ENCODE measurements at places on chromosomes 6 and 20.
A peak's percentile ranks its signal among the peaks of the same experiment; 100 is the strongest.

GRCh38 chr6:5034328-5034727 is 30.5 kb upstream of the RPP40 start:
- DNase-seq = no peak

DNA sequence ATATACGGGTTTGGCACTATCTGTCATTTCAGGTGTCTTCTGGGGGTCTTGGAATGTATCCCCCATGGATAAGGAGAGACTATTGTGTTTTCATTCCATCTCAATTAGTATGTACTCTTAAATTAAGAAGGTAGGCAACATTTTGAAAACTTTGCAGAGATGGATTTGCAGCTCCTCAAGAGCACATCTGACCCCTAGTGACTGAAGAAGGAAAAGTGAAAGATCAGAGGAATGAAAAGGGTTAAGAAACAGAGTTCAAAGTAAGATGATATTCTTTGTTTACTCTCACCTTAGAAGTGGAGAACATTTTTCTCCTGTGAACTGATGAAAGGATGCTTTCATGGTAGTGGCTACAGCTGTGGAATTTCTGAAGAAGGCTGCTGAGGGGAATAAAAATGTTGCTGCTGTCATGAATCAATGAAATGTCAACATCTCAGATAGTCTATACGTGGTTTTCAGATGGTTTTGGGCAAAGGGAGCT is 41.5 kb downstream of the SH3BGRL2 start:
- DNase-seq = no peak

DNA sequence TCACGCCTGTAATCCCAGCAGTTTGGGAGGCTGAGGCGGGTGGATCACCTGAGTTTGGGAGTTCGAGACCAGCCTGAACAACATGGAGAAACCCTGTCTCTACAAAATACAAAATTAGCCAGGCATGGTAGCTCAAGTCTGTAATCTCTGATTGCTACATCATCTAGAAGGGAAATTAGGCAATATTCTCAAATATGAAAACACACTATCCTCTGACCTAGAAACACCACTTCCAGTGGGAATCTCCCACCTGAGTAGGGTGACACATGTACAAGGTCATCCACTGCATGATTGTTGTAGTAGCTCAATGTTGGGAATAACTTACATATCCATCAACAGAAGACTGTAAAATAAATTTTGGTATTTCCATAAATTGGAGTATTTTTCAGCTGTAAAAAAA is 19.1 kb upstream of the SIRPD start:
- no peak for DNase-seq

DNA sequence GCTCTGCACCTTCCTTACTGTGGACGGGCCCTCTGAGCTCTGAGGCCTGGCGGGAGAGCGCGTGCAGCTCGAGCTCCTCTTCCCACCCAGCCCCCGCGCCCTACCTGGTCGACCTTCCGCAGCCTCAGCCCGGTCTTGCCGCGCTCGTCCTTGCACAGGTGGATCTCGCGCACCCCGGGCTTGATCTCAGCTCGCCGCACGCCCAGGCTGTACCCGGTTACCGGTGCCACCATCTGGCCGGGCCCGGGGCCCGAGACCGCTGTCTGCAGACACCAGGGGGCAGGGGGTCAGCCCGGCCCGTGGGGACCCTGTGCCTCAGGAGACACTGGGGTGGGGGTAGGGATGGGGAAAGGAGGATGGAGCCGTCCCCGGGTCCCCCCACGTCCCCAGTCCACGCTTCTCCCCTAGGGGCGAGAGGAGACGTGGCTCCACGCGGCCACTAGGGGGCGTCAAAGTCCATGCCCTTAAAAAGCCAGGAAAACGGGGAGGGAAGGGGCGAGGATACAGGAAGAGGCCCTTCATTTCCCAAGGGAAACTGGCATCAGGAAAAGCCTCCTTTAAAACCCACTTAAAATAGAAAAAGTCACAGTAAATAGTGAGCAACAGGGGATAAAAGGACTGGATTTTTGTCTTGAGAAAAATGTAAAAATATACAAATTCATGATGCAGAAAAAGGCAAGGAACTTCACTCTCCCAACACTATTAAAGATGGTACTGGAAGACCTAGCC is 15.5 kb downstream of the SDCBP2 start:
- peak; percentile 68 for DNase-seq

- DNase-seq = no peak
These were observed 15.0 kb downstream of the FKBP5 start for GRCh38 chr6:35673755-35674154.

DNA sequence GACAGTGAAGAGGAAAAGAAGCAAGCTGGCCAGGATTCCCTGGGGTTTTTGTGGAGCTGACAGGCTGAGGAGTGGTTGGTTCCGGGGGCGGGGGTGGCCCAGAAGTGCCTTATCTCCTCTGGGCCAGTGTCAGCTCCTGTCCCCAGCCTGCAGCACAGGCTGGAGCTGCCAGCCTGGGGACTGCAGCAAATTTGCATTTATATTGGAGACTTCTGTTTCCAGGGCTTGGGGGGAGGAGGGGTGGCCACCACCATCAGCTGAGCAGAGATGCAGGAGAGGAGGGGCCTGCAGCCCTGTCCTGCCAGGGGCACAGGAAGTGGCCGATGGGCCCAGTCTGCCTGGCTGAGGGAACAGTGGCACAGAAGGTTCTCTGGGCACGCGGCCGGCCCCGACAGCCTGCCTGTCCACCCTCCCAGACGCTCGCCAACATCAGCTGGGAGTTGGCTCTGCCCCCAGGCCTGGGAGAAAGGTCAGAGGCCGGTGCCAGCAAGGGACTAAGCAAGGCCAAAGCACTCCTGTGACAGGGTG is 24.3 kb upstream of the SCRT2 start:
- DNase-seq = no peak

DNA sequence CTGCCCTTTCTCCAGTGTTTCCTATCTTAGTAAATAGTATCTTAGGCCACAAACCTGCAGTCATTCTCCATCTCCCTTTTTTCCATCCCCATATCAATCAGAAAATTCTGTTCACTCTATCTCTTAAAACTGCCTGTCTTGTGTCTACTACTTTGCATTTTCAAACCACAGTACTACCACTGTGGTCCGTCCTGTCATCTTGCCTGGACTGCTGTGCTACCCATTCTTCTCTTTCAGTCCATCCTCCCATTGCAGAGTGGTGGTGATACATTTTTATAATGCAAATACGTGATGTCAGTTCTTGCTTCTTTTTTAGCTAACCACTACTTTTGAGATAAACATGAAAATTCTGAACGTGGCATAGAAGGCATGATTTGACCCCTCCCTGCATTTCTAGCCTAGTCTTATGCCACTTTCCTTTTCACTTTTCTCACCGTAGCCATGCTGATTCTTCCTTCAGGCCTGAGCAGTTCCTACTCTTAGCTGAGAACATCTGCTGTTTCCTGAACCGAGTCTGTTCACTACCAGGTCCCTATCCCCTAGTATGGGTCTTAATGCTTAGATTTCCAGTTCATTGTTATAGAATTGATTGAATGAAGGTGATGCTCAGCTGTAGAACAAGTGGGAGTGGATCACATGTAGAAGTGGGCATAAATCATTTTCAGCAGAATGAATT is 13.8 kb downstream of the TBPL1 start:
- DNase-seq = no peak

DNA sequence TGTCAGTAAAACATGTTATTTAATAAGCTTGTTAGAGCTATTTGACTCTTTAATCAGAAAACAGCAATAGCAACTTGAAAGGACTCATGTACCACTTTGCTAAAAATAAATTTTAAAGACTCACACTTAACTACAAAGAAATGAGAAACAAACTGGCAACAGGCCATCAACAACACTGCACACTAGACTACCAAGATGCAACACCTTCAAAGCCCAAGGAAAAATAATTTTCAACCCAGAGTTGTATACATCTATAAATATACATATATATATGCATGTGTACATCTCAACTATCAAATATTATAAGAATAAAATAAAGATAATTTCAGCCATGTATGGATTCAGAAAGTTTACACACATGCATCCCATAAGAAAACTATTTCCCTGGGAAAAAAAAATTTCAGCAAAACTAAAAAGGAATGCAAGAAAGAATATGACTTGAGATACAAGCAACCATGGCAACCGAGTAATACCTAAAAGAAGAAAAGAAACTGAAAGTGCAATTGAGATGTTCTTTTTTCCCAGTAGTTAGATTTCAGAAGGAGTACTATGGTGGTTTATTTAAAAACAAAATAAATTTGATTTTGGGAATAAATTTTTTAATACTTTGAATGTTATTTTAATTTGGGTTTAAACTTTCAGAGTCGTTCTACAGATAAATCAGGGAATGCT is 303.8 kb downstream of the UBE3D start:
- no peak for DNase-seq

- DNase-seq = no peak
These were observed 190.6 kb downstream of the ZNF217 start for GRCh38 chr20:53403029-53403428.

- DNase-seq = no peak
These were observed 723.2 kb downstream of the EPM2A start for GRCh38 chr6:145012039-145012662.

GRCh38 chr20:14775778-14776177 is 438.4 kb upstream of the FLRT3 start:
- DNase-seq = no peak

DNA sequence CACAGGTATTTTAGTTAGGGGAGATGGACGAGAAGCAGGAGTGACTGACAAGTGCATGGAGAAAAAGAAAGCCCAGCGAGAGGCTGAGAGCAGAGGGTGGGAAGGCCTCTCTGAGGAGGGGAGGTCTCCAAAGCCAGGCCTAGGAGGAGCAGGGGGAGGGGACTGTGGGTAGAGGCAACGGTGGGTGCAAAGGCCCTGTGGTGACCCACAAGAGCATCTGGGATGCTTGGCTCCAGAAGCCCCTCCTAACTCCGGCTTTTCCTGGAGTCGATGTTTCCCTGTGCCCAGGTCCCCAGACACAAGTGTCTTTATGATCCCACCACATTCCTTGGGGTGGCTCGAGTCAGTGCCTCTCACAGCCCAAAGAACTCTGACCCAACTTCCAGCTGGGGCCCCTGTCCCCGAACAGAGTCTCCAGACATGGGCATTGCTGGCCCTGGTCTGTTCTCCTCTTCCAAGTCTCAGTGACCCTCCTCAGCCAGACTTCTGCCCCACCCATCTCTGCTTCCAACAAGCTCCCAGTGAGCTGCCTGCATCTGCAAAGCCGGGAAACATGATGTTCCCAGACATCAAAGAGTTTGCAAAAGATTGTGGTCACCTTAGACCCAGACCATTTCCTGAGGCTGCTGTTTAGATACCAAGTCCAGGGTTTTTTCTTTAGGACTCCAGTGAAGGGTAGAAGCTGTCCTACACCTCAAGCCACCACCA is 11.1 kb upstream of the BMP7 start:
- no peak for DNase-seq

GRCh38 chr6:125748406-125749172 is 843 bp upstream of the HEY2 start:
- no peak for DNase-seq

- DNase-seq = no peak
These were observed 85.4 kb downstream of the SLX4IP start for GRCh38 chr20:10520528-10520927.

DNA sequence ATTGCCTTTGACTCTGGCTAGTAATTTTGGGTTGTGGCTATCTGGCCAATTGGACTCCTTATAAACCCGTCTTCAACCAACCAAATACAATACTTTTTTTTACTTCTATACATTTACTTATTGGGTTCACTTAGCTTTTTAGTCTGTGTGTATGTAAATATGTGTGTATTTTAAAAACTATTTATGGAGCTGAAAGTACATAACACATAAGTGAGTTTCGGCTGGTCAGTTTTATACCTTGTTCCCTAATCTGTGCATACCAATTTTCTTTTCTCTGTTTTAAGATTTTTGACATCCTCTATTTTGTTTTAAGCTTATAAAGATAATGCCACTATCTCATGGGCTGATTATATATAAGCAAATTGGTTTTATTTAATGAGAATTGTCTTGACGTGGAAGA is 129.5 kb downstream of the LRRC1 start:
- DNase-seq = no peak

DNA sequence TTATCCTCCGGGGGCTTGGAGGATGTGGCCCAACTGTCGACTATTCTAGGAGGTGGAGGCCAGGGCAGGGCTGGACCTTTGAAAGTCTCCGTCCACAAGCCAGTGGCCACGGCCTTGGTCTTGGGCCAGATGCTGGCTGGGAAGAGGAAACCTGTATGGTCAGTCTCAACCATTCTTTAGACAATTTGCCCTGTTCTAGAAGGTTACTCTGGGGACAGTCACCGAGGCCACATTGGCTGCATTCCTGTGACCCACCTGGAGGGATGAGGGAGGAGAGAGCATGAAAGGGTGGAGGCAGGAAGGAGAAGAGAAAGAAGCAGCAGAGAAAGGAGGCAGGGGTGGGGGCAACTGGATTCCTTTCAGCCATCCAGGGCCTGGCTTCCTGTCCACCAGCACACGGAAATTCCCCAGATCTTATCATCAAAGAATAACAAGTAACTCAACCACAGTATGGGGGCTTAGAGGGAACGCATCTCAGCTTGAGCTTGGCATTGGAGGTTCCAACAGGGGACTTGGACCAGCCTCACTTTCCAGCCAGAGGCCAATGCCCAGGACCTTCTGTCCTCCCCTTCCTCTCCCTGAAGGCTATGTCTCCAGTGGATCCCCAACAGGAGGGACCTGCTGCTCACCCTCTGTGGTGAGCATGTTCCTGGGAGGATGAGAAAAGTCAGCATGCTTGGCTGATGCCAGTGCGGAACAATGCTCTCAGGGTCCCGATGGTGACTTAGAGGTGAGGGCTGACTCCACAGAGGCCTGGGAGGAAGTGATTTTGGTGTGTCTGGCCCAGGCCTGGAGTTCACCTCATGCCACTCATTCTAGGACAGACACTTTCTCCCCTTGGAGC is 30.4 kb downstream of the TGM2 start:
- no peak for DNase-seq

DNA sequence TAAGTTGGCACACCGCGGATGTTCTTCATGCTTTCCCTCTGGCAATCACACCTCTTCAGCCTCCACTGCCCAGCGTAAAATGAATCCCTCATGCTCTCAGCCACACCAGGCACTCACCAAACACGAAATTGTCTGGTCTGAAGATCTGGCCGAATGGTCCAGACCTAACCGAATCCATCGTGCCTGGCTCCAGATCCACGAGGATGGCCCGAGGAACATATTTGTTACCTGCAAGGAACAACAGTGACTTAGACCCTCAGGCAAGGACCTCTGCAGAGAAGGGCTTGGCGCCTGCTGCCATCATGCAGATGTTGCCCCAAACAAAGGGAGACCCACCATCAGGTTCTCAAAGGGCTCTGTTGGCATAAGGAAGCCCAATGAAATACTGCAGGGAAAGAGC is 1.4 kb downstream of the TUBB2B start:
- DNase-seq = no peak
